Small intestine (tissue), 16 donors: ENCODE measurements at places on chromosomes 6 and 20. TPM values are rescaled to one million over a fixed set of nuclear protein-coding genes. Genes with fewer than 3 reads are reported as not detected.

GRCh38 chr6:20826378-20826777 is 292.1 kb downstream of the CDKAL1 start:
- DNase-seq: no peak
- H3K27ac ChIP-seq: no peak overlapping the region
- H3K4me1 ChIP-seq: no peaks in the 10 kb centered on the region

- H3K27me3 ChIP-seq: no peaks in the 10 kb centered on the region
- no peak for DNase-seq
- H3K27ac ChIP-seq: no peak overlapping the region
These were observed 73.3 kb downstream of the SYNDIG1 start for GRCh38 chr20:24542721-24543120.

GRCh38 chr6:14383393-14384174 is 266.0 kb downstream of the CD83 start:
- H3K36me3 ChIP-seq: no peaks in the 10 kb centered on the region
- H3K4me3 ChIP-seq: no peak overlapping the region
- H3K27me3 ChIP-seq: no peaks in the 10 kb centered on the region
- DNase-seq: peak; percentile 8

GRCh38 chr20:61912665-61913422 is 152.8 kb downstream of the TAF4 start:
- no peaks in the 10 kb centered on the region for H3K4me1 ChIP-seq
- no peak overlapping the region for H3K27ac ChIP-seq
- no peaks in the 10 kb centered on the region for H3K36me3 ChIP-seq
- DNase-seq: no peak
- H3K27me3 ChIP-seq: no peaks in the 10 kb centered on the region
- no peak overlapping the region for H3K4me3 ChIP-seq

The NKX2-2 gene
- 0.67 TPM for polyA plus RNA-seq

The TMC2 gene
- 0.10 TPM for polyA plus RNA-seq

GRCh38 chr20:25534845-25535244 is 50.5 kb downstream of the NINL start:
- H3K27me3 ChIP-seq: no peaks in the 10 kb centered on the region
- H3K27ac ChIP-seq: no peak overlapping the region
- DNase-seq: no peak
- no peak overlapping the region for H3K4me3 ChIP-seq
- H3K36me3 ChIP-seq: peaks cover 14% of the 10 kb centered on the region
- no peaks in the 10 kb centered on the region for H3K4me1 ChIP-seq

GRCh38 chr20:48295445-48295903 is 510.2 kb upstream of the SULF2 start:
- peaks cover 22% of the 10 kb centered on the region for H3K4me1 ChIP-seq
- peak; percentile 23 for DNase-seq
- H3K4me3 ChIP-seq: no peak overlapping the region
- no peaks in the 10 kb centered on the region for H3K27me3 ChIP-seq

DNA sequence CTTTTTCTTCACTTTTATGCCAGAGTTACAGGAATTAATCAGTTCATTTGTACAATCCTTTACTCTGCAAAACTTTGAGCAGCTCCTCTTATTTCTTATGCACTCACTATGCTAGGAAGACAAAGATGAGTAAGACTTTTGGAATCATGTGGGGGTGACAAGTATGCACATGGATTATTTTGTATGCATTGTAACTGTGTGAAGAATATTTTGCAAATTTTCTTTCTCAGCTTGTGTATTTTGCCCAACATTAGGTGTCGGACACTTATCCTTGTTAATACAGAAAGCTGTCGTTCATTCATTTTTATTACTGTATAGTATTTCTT is 88.6 kb downstream of the PPP1R14C start:
- no peak overlapping the region for H3K27ac ChIP-seq
- no peak for DNase-seq
- peaks cover 2% of the 10 kb centered on the region for H3K27me3 ChIP-seq
- no peaks in the 10 kb centered on the region for H3K36me3 ChIP-seq

The SYCP2 gene
- 0.51 TPM for polyA plus RNA-seq

The PPP1R3G gene
- polyA plus RNA-seq: not detected

- no peaks in the 10 kb centered on the region for H3K36me3 ChIP-seq
- H3K4me1 ChIP-seq: no peaks in the 10 kb centered on the region
- H3K27me3 ChIP-seq: peaks cover 3% of the 10 kb centered on the region
- H3K27ac ChIP-seq: no peak overlapping the region
- H3K4me3 ChIP-seq: no peak overlapping the region
These were observed 22.7 kb upstream of the HECA start for GRCh38 chr6:139112146-139112545.

The SLC35B2 gene
- polyA plus RNA-seq: 33.2 TPM

DNA sequence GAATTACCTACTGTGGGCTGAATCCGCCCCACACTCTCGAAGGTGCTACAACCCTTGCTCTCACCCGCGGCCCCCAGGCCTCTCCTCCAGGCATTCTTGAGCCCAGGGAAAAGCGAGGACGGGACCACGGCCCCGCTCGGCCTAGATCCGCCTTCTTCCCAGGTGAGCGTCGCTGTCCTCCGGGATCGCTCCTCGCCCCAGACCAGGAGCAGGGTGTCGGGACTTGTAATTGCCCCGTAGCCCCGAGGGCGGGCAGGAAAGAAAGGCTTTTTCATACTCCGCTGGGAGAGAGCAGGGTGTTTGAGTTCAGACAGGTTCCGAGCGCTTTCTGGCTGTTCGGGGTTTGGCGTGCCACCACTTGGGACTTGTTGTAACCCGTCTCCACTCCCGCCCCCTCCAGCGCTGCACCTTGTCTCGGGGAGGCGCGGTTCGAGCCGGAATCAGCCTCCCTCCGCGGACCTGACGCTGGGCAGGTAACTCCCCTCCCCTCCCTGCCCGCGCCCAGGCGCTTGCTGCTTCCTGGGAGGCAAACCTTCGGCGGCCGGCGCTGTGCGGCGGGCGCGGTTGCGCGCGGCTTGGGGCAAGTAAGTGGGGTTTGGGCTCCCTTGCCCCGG is at the start of gene FAM83B:
FAM83B (plus strand) TSS at position 529 of the 614 bp plus-strand sequence. CDS start 23,476 bp downstream, outside the sequence.
- H3K36me3 ChIP-seq: no peaks in the 10 kb centered on the region
- H3K4me1 ChIP-seq: no peaks in the 10 kb centered on the region
- H3K27me3 ChIP-seq: peaks cover 6% of the 10 kb centered on the region

GRCh38 chr20:36593347-36593929 is 12.1 kb upstream of the RAB5IF start:
- DNase-seq: no peak
- peaks cover 6% of the 10 kb centered on the region for H3K36me3 ChIP-seq
- H3K4me3 ChIP-seq: no peak overlapping the region
- H3K27me3 ChIP-seq: no peaks in the 10 kb centered on the region
